Stimulated activated CD4-positive, alpha-beta T cell treated with anti-CD3 and anti-CD28 coated beads, Interleukin-1b, Interleukin-23, amount 100 ng/mL, for 4 hours (primary cell): ENCODE measurements at places on chromosomes 7 and 10.

DNA sequence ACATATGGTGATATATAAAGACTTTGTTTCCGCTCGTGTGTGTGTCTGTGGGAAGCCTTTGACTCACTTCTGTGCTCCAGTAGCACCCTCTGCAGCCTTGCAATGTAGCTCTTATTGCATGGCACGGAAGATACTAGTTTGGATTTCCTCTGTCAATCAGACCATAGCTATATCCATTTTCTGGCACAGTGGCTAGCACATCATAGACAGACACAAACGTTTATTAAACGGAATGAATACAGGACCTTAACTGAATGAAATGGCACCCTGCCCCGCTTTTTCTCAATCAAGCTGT, 124.0 kb upstream of the PTPN20 start:
- DNase-seq = no peak

- no peak for DNase-seq
Measured at GRCh38 chr7:101686030-101686429, 56.9 kb upstream of the MYL10 start.

GRCh38 chr7:13748998-13749397, 240.5 kb downstream of the ETV1 start:
- DNase-seq = no peak

DNA sequence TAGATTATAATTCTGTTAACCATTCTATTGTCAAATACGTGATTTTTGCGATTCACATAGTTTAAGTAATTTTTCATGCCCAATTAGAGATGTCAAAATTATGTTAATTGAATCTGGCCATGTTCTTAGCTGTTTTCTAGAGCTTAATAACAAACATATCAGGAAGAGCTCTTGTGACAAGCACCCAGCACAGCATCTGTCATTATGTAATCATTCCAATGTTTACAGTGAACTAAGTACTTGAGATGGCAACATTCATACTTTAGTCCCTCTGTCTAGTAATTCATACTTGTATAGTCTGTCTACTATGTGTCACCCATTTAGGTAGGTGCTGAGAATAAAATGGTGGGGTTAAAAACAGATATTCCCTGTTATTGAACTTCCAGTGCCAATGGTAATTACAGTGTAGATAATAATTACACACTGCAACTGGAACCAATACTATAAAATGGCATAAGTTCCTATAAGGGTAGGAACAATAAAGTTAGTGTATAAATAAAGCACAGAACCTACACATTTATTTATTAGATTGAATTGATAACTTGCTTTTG, 55.2 kb downstream of the ZEB1 start:
- no peak for DNase-seq

- DNase-seq = no peak
Measured at GRCh38 chr7:46558482-46559193, 637.6 kb upstream of the IGFBP3 start.

DNA sequence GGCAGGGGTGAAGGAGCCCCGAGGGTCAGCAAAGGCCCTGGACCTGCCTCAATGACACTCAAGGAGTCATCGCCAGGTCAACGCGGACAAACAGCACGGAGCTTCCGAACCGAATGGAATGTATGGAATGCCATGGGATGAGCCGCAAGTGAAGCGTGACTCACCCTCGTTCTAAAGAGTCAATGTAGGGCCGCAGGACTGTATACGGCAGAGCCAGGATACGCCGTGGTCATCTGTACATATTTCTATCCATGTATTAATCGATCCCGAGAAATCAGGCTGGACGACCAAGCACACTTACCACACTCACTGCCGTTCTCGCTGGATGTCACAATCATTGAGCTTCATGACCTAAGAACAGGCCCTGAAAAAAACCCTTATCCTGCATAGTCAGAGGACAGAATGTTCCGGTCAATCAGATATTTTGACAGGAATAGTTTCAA, 4.3 kb downstream of the SNX8 start:
- DNase-seq = no peak

DNA sequence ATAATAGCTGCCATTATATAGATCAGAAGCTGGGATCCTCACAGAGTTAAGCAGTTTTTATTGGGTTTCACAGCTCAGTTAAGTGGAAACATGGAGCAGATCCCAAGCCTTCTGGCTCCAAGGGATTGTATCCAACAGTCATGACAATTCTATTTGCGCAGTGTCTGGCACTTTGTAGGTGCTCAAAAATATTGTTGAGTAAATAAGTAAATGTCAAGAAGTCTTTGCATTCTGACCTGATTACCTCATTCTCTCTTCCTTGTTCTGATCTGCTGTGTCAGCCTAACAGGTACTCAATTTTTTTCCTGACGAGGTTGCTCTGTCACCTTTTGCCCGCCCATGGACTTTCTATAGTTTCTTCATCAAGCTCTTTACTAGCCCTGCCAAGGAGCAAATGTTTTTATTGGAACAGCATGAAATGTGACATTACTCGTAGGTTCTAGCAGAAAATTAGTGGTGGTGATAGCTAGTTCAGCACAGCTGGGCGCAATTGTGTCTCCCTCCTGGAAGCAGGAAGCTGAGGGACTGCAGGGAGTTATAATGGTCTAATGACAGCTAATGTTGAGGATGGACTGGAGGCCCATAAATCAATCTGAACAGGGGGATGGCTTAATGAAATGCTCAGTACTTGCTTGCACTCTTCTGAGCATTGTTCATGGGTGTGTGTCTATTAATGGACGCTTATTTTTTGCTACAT, 680.2 kb downstream of the CCSER2 start:
- no peak for DNase-seq

DNA sequence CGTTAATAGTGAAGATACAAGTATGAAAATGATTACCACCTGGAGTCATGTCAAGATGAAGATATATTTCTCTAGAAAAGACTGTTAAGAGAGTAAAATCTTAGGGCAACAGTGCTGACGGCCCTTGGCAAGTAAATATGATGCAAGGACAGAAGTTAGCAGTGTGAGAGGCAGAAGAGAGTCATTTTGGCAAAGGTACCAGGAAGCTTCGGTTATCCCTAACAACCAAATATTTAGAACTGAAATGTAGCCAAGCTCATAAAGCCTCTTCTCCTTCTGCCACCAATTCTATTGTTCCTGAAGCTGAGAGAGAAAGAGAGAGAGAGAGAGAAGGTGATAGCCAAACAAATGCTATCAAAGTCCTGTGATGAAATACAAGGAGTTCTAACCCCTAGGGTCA, 109.6 kb downstream of the MACC1 start:
- DNase-seq = no peak

- DNase-seq = peak; percentile 36
Measured at GRCh38 chr10:4131407-4132215, 346.6 kb upstream of the KLF6 start.

DNA sequence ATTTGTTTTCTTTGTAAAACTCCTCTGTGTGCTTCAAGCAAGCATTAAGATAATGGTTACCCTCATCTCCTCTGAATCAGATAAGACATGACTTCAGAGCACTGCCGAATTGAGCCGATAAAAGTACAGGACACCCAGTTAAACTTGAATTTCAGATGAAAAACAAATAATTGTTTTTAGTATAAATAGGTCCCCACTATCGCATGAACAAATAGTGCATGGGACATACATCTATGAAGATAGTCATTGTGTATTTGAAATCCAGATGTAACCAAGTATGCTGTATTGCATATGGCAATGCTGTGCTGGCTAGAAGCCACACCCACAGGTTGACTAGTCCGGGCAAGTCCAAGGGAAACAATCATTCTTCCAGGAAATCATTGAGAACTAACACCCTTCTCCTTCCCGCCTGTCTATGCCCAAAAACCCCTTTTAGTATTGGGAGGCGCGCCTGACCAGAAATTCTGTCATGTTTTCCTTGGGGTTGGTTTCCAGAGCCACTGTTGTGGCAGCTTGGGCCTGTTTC, 12.6 kb upstream of the FGFR2 start:
- DNase-seq = no peak

- DNase-seq = no peak
Measured at GRCh38 chr7:121083138-121083789, 94.8 kb downstream of the CPED1 start.

GRCh38 chr10:97312897-97313296, 6.2 kb upstream of the FRAT1 start:
- DNase-seq = no peak

GRCh38 chr7:26868841-26869495, 4.6 kb upstream of the SKAP2 start:
- no peak for DNase-seq

DNA sequence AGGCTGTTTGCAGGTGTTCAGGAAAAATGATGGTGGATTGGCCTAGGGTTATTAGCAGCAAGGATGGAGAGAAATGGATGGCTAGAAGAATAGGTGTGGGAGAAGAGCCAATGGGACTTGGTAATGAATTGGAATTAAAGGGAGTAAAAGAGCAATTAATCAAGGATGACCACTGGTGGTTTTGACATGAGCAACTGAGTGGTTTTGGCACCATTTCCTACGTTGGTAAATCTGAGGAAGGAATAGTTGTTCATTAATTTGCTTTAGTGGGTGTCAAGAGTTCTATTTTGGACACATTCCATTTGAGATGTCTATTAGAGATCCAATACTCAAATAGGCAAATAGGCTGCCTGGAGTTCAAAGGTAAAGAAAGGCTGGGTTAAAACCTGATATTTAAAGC, 38.2 kb upstream of the NRBF2 start:
- no peak for DNase-seq

GRCh38 chr7:11957956-11958355, 126.0 kb upstream of the THSD7A start:
- no peak for DNase-seq

DNA sequence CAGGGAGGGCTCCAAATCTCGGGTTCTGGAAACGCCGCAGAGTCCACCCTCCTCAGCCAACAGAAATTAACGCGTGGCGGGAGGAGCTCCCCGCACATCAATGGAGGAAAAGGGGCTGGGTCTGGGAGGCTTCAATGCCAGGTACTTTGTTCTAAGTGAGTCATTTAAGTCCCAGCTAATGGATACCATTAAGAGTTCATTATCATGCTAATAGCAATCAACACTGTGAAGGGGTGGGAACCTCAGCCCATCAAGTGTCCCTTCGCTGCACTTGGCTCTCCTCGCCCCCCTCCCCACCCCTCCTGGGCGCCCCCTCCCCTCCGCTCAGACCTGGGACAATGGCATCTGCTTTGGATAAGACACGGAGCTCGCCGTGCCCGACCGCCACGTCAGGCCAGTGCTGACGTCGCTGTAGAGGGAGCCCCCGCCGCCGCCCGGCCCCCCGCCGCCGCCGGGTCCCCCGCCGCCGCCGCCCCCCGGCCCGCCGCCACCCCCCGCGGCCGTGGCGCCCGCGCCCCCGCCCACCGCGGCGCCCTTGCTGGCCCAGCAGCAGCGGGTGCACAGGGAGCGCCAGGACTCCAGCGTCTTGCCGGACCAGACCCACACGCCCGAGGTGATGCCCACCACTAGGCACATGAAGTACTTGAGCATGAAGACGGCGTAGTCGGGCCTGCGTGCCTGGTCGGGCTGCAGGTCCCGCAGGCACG, 2.9 kb downstream of the FZD8 start:
- DNase-seq = no peak

DNA sequence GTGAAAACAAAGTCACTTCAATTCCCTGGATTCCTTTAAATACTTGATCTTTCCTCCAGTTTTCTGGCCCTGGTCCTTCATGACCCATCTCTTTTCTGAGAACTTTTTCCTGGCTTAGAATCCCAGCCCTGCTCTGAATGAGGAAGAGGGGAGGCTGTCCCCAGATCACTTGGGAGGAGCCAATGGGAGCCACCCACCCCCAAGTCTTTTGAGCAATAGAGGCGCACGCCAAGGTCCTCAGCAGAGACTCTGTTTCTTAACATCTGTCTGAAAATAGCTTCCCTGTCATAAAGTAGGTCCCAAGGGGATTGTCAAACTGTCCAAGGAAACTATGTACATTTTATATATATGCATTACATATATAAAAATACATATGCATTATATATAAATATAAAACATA, 126.8 kb downstream of the ADRA2A start:
- no peak for DNase-seq
